ENCODE measurements at places on chromosomes 4 and X.

DNA sequence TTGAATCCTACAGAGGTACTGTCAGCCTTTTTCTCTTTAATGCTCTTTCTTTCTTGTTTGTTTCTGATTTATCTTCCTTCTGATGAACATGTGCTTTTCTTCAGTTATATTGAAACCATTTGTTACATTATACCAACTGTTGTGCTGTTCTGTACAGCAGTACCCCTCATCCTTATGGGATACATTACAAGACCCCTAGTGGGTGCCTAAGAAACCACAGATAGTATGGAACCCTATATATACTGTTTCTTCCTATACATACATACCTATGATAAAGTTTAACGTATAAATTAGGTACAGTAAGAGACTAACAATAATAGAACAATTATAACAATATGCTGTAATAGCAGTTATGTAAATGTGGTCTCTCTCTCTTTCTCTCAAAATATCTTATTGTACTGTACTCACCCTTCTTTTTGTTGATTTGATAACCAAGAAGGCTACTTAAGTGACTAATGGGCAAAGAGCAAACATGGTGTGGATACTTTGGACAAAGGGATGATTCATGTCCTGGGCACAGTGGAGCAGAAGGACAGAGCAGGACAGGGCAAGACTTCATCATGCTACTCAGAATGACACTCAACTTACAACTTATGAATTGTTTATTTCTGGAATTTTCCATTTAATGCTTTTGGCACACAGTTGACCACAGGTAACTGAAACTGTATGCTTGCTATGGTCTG is 10.7 kb upstream of the YIPF7 start:
- no peak for DNase-seq

DNA sequence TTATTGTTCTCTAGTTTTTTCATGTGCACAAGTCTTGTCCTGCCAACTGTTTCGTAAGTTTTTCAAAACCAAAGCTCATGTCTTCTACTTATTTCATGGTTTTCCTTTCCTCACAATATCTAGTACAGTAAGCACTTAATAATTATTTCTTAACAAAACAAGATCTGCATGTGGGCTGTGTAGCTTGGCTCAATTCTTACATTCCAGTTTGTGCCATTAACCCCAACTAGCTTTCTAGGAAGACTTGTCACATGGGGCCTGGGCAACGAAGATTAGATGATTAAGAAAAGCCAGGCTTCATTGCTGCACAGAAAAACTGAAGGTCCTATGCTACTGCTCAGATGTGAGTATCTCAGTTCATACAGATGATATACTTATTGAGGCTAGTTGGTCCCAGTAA is 155.3 kb upstream of the TEX13A start:
- no peak for DNase-seq

- no peak for DNase-seq
Measured at GRCh38 chr4:2731907-2732317, 24.2 kb downstream of the TNIP2 start.

- no peak for DNase-seq
Measured at GRCh38 chrX:71533516-71533850, 579 bp downstream of the OGT start.

DNA sequence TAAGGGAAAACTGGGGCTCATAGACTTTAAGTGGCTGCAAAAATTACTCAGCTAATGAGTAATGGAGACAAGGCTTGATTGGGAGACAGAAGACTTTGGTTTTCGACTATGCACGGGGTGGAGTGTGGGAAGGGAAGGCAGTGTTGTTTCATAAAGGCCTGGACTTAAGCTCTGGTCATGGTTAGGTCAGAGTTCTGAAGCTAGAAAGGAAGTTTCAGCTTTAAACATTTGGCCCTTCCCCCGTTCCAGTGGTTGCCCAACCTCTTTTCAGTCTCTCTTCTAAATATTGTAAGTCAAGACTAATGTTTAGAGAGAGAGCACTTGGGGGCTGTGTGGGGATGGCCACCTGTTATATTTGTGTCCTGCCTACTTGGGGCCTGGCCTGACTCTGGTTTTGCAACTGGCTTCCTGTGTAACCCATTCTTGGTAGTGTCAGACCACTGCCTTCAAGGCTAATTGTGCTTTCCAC is 21.0 kb downstream of the MSN start:
- DNase-seq, result no peak

GRCh38 chr4:140595065-140595464 is 26.3 kb upstream of the UCP1 start:
- DNase-seq, result no peak

GRCh38 chrX:111100191-111100590 is 4.2 kb downstream of the PAK3 start:
- DNase-seq, result no peak

DNA sequence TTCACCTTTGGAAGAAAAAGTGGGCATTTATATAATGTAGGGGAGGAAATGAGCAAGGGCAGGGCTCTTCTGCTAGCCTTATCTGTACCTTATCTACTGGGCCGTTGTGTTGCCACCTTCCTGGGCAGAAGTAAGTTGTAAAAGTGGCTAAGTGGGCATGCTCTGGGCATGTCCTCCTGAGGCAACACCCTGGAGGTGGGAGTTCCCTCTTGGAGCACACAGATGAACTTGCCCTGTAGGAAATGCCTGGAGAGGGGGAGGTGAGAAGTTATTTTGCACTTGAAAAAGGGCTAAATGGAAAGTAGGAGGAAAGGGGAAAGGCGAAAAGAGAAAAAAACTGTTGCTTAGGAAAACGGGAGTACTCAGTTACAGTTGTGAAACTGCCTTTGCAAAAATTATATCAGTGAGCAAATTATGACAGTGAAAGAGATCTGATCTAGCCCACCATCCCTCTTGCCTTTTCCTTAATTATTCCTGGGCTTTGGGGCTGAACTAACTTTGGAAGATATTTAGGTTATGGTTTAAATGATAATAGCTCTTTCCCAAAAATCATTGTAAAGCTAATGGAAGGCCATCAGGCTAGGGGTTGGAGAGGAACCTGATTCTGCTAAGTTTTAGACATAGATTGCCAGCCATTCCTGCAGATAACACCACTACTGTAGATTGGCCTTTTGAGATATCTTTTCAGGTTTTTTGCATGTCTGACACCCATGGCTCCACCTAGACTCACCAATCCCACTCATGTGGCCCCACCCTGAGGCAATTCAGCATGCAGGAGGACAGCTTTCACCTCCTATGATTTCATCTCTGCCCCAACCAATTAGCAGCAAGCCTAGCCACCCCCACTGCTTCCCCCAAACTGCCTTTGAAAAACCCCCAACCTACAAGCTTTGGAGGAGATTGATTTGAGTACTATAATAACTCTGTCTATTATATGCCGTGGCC is 20.5 kb upstream of the ZNF81 start:
- no peak for DNase-seq

DNA sequence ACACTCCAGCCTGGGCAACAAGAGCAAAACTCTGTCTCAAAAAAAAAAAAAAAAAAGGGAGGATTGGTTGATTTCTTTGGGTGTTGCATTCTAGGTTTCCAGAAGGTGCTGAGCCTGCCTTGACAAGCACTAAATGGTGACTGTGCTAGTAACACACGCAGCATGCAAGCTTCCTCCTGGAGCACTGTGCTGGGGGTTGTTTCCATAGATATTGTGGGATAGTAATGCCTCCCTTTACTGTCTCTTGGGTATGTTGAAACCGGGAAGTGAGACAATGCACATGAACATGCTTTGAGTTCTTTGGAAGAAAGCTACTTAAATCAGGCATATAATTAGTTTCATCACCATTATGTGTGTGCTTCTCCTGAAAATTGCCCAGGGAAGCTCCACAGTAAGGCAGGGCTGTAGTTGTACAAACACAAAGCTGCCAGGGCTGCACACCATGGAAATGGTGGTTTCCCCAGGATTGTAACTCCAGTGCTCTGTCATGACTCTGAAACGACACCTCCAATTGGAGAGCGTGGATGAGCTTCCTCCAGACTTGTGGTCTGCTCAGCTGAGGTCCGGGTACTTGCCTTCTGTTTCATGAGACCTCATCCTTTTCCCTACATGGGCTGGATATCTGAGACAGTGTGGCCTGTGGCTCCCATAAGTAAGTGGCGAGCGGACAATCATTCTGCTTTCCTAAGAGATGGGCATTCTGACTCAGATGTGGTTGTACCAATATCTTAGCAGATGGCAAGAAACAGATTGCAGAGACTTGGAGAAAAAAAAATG is 31.5 kb upstream of the STOX2 start:
- no peak for DNase-seq

- no peak for DNase-seq
Measured at GRCh38 chrX:154717824-154718223, 33.1 kb downstream of the GAB3 start.

GRCh38 chr4:118741301-118741855 is 56.2 kb downstream of the METTL14 start:
- DNase-seq, result no peak

DNA sequence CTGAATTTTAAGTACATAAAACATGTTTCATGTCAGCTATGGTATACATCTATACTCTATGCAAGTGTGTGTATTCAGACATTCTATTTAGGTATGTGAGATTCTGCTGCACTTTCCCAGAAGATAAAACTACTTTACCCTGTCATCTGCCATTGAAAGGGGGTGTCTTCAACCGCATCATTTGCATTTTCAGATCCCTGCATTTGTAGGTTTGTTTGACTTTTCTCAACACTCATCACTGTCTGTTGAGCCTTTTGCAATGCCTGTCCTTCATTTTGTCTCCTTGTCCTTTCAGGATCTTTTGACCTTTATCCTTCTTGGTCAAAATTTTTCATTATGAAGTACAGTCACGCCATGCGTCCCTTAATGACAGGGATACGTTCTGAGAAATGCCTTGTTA is 103.5 kb downstream of the TMA16 start:
- DNase-seq, result no peak

DNA sequence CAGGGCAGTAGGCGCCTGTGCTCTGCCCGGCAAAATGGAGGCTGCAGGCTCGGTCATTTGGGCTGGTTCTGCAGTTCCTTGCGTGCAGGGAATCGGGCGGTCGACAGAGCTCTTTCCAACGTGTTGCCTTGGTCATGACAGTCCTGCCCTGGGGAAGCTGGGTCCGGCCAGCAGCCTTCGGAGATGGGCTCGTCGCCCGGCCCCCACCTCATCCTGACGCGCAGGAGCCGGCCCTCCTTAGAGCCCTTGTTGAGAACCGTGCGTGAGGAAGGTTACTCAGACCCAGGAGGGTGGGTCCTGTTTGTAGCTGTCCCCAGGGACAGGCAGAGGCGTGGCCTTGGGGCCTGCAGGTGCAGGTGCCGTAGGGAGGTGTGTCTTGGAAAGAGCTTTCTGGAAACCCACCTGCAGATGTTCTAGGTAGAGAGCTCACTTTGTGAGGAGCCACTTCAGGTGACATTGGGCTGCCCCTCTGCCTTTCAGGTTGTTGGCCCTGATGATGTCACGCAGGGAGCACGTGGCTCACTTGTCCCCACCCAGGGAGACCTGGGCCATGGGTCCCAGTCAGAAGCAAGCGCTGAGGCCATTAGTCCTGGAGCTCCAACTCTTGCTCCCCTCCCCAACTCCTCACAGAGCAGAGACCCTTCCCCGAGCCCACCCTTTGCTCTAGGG is 15.2 kb upstream of the HGFAC start:
- DNase-seq, result no peak

- no peak for DNase-seq
Measured at GRCh38 chr4:4559596-4559995, 17.7 kb upstream of the STX18 start.

DNA sequence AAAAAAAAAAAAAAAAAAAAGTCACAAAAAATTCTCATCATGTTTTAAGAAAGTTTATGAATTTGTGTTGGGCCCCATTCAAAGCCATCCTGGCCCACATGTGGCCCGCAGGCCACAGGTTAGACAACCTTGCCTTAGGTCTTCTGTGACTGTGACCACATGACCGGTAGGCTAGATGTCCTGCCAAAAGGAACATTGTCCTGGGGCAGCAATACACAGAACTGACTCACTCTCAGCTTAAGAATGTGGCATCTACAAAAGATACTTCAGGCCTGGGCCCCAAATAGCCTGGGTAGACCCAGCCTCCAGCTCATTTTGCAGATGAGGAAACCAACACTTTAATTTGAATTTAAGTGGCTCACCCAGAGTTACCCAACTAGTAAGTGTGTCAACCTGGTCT is 10.0 kb downstream of the AWAT2 start:
- DNase-seq, result no peak

GRCh38 chr4:174396599-174397110 is 112.9 kb downstream of the CEP44 start:
- no peak for DNase-seq

- no peak for DNase-seq
Measured at GRCh38 chr4:56271131-56271530, 116.2 kb downstream of the AASDH start.

GRCh38 chr4:83605744-83606172 is 69.8 kb downstream of the GPAT3 start:
- DNase-seq, result no peak

DNA sequence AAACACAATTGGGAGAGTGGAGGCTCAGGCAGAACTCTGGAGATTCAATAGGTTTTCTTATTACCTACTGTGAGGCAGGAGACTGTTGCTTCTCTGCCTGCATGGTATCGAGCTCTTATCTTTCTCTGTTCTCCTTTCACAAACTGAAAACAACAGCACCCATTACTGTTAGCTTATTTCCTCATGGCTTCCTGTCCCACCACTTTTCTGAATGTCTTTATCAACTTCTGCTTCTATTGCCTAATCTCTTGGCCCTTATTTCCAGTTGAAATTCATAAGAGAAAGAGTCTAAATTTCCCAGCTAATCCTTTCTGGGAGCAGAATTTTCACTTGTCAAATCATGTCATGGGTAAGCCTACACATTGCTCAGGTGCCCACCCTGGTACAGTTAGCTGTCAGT is 46.8 kb upstream of the NDST3 start:
- DNase-seq, result no peak

DNA sequence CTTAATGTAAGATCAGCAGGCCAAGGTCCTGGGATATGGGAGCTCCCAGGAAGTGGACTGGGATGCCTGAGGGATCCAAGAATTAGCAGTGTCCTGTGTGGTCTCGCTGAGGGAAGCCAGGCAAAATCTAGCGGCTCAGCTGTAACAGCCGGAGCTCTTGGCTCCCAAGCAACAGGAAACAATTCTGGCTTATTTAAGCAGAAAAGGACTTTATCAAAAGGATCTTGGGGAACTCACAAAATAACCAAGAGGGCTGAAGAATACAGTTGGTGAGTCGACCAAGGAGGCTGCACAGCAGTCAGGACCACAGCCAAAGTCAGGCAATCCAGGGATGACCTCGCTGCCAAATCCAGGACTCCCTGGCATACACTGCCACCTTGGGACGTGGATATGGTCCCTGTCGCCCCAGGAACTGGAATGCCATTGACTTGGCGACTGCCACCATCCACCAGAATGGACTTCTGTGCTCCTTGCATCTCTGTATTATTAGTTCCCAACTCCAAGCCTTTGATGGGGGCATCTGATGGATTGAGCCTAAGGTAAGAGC is 165.3 kb upstream of the BCOR start:
- no peak for DNase-seq

DNA sequence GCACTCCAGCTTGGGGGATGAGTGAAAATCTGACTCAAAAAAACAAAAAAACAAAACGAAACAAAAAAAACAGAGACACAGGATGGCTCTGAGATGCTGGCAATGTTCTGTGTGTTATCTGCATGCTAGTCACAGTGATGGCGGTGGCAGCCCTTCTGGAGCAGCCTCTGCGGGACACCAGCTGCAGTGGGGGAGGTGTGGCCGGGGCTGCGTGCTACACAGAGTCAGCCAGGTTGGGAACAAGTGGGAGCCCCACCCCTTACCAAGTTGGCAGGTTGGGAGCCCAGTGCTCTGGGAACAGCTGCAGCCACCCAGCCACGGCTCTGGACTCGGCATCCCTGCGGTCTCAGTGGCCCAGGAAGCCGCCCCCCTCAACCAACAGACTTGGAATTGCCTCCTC is 206.5 kb upstream of the ZFP42 start:
- no peak for DNase-seq
